ENCODE measurements at places on chromosomes 5 and 9.

GRCh38 chr9:6702707-6703106 is 55.1 kb upstream of the KDM4C start:
- DNase-seq, result no peak

GRCh38 chr5:102654559-102655349 is 100.4 kb upstream of the PAM start:
- no peak for DNase-seq

DNA sequence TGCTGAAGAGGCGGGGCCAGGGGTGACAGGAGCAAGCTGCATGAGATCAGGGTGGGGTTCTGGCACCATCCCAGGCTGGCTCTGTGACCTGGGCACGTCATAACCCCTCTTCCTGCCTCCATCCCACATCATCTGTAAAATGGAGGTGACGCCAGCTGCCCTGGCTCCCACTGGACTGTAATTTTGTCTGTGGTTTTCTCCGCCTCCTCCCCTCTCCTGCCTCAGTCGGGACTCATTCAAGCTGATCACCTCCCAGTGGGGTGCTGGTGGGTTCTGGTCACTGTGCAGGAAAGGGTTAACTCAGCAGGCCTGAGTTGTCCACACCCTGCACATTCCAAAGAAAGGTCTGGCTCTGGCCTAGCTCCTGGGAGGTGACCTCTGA is 128.2 kb downstream of the RXRA start:
- no peak for DNase-seq

- DNase-seq, result no peak
These were observed 301.7 kb downstream of the MARCHF11 start for GRCh38 chr5:15877914-15878313.

DNA sequence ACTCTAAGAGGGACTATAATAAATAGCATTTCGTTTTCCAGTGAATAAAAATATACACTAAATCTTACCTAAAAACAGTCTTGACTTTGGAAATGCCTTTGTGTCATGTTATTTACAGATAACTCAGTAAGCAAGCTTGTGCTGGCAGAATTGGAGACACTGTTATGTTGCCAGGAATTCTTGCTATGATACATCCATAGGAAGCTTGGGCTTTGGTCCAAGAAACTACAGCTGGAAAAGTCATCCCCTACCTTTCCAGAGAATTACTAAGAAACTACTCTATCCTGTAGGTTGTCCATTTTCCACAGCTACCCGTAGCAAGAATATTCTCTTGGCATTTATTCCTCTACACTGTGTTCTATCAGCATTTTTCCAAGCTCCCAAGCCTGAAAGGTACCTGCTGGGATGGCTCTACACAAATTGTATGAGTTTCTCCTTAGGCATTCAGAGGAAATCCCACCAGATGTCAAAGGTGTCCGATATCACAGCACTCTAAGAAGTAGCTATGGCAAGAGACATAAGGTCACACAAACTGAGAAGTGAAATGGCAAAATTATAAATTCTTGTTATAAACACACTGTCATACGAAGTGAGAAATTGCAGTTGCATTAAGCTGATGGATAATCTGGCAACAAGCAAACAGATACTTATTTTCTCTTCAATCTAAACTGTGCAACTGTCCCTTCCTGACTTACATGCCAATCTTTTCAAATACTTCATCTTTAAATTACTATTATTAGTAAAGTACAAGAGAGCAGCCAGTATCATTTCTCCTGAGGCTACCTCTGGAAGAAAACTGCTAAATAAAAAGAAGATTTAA is 68.5 kb downstream of the MCTP1 start:
- no peak for DNase-seq

DNA sequence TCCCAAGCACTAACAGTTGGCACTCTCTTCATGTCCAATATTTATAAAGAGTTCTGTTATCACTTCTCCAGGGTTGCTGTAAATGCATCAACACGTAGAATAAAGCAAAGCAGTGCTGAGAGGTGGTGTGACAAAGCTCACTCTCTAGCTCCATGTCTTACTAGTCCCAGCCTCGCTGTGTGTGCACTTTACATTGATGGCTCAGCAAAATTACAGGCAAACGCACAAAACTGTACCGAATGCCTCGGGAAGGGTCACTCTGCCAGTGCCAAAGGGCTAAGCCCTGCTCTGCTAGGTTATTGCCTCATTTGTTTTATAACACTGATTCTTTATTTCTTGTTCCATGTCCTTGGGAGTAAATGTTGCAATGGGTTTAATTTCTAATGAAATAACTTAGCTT is 1005.9 kb upstream of the WWC1 start:
- no peak for DNase-seq

GRCh38 chr9:35609001-35609819 is 4.1 kb downstream of the TESK1 start:
- DNase-seq, result no peak

Measured in adipocyte (in vitro differentiated cells).